BJ (cell line): ENCODE measurements at places on chromosomes 5 and 9. TPM values are rescaled to one million over a fixed set of nuclear protein-coding genes. Genes with fewer than 3 reads are reported as not detected.

DNA sequence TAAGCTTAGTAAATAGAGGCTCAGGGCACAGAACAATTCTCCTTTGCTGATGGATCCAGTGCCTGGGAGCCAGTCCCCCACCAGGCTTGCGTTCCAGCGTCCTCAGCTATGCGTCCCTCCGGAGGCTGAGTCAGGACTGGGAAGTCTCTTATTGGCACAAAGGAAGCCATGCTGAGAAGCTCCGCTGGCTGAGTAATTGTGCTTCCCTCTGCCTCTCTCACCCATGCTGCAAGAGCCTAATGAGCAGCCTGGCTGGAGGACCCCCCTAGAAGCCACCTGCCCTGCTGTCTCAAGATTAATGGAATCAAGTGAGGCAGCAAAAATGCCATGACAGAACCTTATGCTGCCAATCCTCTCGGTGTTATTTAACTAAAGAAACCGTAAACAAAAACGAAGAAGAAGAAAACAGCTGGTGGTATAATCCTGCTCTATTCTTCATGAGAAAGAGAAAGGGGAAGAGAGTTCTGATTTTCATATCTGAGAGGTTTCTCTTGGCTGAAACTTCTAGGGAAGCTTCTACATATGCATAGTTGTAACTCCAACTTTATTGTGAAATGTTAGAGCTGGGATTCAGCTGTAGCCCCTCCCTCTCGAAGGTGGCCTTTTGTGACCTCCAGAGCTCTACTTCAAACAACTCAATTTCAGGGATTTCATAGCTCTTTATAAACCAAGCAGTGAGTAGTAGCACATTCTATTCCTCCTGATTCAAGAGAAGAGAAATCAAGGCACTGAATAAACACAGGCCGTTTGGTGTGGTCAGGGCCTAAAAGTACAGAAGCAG is 185.4 kb upstream of the SEMA6A start:
- no peak for DNase-seq

KCNV2 gene
- polyA plus RNA-seq = not detected in 2 replicates

GRCh38 chr5:108521841-108522506 is 140.1 kb upstream of the FBXL17 start:
- DNase-seq = peak; percentile 17

- DNase-seq = no peak
Observed at GRCh38 chr5:57382655-57383054, 100.0 kb downstream of the ACTBL2 start.

MCC gene
- polyA plus RNA-seq = 2.3 TPM in 2 replicates

DNA sequence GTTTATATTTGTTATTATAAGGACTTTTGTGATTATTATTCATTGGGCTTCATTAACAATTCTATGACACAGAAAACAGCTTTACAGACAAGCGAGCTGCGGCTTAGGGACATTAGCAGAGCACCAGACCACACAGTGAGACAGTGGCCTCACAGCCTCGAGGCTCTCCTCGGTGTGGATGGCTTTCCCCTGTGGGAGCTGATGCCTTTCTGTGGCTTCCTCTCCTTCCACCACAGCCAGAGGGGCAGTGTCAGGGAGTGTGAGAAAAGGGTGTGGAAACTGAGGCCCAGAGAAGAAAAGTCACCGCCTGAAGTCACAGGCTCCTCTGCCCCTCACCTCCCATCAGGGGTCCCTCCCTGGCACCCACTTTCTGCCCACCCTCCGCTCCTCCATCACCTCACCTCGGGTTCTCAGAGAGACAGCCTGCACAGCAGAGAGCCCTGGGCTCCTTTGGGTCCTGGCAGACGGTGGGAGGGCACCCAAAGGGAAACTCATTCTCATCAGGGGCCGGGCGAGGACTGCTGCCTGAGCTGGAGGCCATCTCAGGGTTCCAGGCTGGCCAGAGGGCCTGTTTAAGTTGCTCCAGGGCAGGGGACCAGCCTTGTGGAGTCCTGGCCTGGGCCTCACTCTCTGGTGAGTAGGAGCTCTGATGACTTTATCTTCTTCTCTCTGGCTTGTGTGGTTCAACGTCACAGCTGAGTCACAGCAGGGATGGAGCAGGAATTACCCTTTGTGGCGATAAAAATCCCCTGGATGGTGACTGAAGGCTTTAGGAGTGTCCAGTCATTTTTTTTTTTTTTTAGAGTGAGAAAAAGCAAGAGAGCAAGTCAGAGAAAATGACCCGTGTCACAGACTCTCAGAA is 830 bp downstream of the TRAF1 start:
- peak; percentile 55 for DNase-seq

- DNase-seq = no peak
Observed at GRCh38 chr5:167096816-167097215, 1194.6 kb upstream of the WWC1 start.

GRM6 gene
- polyA plus RNA-seq = not detected in 2 replicates

DNA sequence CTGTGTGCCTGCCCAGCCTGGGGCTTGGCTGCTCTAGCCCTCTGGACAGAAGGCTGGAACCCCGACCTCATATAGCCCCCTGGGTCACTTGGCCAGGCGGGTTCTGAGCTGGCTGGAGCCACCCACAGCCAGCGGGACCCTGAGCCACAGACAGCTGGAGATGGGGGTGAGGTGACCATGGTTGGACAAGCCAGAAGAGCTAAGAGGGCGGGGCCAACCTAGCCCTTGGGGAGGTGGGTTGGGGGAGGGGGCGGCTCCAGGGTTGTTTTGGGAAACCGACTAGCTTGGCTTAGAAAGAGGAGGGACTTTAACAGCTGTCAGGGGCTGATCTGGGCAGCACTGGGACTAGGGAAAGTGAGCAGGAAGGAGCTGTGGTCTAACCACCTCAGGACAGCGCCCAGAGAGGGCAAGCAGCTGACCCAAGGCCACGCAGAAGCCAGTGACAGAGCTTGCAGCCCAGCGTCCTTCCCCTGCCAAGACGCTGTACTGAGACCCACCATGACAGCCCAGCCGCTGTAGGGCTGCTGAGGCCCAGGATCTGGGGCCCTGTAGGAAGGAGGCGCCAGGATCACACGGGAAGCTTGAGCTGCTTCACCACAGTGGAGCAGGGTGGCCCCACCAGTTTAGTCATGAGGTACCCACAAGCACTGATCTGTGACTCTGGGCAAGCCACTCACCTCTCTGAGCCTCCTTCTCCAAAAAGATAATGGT is 2.2 kb downstream of the AIF1L start:
- no peak for DNase-seq

EGFL7 gene
- polyA plus RNA-seq = 13.8 and 26.9 TPM in 2 replicates

- DNase-seq = no peak
Observed at GRCh38 chr5:30991462-30991861, 202.0 kb upstream of the CDH6 start.

- no peak for DNase-seq
Observed at GRCh38 chr9:95137587-95138145, 179.8 kb downstream of the FANCC start.

GRCh38 chr9:127569886-127570401 is 42.1 kb upstream of the STXBP1 start:
- no peak for DNase-seq

SPAAR gene
- polyA plus RNA-seq = 0.23 and 0.32 TPM in 2 replicates

DNA sequence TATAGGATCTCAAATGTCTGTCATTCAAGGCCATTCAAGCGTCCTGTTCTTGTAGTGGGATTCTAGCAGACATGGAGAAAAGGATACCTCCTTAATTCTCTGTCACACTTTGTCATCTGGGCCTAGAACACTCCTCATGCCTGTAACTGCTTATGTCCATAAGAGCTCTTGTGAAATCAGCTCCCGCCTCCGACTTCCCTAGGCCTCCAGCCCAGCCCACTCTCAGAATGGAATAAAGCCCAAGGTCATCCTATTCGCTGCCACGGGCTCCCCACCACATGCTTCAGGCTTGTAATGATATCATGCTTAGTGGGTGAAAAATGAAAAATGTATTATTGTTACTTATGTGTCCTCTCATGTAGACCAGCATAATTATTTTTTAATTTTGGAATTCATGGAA is 632.5 kb downstream of the ISL1 start:
- no peak for DNase-seq

DNA sequence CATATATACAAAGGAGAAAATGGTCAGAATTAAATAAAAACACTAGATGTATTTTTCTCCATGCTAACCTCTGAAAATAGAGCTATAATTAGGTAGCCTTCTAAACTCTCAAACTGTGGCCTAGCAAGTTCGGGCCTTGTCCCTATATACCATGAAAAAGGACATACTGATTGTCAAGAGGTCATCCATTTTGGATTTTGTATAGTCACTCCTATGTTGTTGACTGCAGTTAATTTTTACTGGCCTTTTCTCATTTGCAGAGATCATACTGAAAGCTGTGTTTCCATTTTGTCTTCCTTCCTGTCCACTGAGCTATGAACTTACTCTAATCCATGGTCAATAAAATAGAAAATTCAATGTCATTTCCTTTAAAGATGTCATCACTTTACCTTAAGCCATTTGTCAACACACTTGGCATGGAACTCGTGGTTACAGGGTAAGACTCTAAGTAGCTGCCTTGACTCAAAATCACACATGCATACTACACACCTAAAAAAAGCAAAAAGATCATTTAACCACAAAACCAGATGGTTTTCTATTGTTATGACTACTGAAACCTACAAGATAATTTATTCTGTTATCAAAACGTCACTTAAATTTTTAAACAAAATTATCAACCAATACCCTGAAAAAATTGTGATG is 58.0 kb downstream of the RNF38 start:
- DNase-seq = no peak

- DNase-seq = no peak
Observed at GRCh38 chr9:129639034-129639630, 2.8 kb downstream of the ASB6 start.

GRCh38 chr5:98899456-98899855 is 29.4 kb downstream of the CHD1 start:
- no peak for DNase-seq

FAM151B gene
- 2.6 and 3.5 TPM in 2 replicates for polyA plus RNA-seq

DNA sequence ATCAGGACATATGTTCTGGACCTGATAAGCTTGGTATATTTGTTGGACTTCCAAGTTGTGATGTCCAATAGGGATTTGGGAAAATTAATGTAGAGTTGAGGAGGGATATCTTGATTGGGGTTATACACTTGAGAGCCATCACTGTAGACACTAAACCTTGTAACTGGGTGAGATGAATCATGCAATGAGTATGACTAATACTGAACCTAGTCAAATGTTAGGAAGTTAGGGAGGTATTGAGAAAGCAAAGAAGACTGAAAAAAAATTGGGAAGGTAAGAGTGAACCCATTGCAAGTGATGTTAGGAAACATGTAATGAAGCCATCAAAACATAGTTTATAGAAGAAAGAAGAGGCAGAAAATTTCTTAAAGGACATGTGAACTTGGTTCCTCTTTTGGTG is 668.4 kb upstream of the CDH9 start:
- DNase-seq = no peak

JAKMIP2 gene
- not detected in 2 replicates for polyA plus RNA-seq

DNA sequence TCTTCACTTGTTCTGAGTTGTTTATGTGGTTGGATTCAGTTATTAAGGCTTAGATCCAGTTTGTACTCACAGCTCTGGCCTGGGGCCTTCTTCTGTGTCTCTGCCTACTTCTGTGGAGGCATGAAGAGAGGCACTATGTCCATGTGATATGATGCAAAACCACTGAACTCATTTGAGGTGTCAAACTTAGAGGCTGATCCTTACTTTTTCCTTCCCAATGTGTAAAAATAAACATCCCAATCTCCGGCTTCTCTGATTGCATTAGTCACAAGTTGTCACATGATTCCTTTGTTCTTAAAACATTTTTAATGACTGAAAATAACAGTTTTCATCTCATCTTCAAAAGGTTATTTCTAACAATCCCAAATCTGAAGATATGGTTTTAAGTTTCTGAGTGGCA is 276.0 kb upstream of the RGMB start:
- no peak for DNase-seq

GRCh38 chr9:6605202-6605601 is 40.3 kb downstream of the GLDC start:
- no peak for DNase-seq

CFAP157 gene
- 0.11 TPM in 1 of 2 replicates, not detected in the other for polyA plus RNA-seq

DNM1 gene
- 6.4 and 8.4 TPM in 2 replicates for polyA plus RNA-seq

DNA sequence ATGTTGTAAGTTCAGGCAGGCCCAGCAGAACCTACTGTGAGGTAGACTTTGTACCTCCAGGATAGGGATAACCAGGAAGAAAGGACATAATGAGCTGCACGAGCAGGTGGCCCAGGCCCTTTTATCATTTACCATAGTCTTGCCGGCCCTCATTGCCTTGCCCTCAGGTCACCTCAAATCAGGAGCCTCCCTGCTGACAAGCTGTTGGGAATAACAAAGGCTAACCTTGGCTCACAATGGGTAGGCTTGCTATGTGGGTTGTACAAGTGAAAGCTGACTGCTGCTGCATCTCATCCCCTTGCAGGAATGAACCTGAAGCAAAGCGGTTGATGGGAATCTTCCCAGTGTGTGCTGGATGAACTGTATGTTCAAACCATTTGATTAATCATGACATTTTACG is 159.5 kb upstream of the ACTBL2 start:
- no peak for DNase-seq

DNA sequence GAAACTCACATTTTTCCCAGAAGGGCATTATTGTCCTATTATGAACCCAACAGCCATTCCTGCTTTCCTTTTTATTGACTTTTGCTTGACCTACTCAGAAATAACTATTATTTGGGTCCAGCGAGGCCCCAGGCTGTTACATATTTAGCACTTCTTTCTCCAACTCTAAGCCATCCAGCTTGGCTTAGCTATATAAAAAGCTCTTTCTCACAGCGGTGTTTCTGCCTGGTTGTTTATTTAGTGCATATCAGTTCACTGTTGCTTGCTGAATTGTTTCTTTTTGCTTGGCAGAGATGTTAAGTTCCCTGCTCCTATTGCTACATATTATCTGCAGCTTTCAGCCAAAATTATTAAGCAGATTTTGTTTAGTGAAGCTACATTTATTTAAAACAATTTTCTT is 1156.8 kb upstream of the SEMA6A start:
- no peak for DNase-seq

GRCh38 chr5:158701007-158701391 is 398.7 kb downstream of the EBF1 start:
- no peak for DNase-seq

NR2F1 gene
- polyA plus RNA-seq = 24.6 and 39.4 TPM in 2 replicates

GRCh38 chr5:129120158-129120581 is 25.6 kb downstream of the ISOC1 start:
- no peak for DNase-seq

- no peak for DNase-seq
Observed at GRCh38 chr5:10632110-10632761, 68.4 kb downstream of the ANKRD33B start.

- DNase-seq = no peak
Observed at GRCh38 chr5:56698463-56699381, 116.6 kb upstream of the MAP3K1 start.

DNA sequence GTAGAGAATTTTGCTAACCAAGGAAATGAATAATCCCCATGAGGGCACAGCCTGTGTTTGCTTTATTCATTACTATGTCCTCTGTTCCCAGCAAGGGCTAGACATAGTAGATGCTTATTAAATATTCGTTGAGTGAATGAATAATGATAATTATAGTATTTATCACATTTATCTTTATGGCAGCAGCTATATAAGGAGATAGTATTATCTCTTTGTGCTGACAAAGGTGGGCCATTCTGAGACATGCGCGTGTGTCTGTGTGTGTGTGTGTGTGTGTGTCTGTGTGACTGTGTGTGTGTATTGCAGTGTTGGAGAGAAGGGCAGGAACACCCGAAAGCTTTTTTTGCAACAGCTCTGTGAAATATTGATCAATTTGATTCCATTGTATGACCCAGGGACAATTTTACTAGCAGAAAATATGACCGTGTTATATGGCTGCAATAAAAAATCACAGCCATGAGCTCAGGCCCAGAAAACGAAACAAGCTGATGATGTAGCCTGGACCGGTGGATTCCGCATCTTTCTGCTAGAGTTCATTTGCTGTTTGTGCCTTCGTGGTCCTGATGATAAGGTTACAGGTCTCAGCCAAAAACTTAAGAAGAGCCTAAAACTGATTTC is 39.8 kb downstream of the ZNF618 start:
- DNase-seq = no peak
